ENCODE measurements at places on chromosomes 5 and 9. TPM values are rescaled to one million over a fixed set of nuclear protein-coding genes. Genes with fewer than 3 reads are reported as not detected.
A peak's percentile ranks its signal among the peaks of the same experiment; 100 is the strongest.

ORM2 gene
- 0.56 TPM for total RNA-seq

GRCh38 chr9:129023908-129024233 lies 4.3 kb downstream of the SH3GLB2 start:
- no peak for DNase-seq

DNA sequence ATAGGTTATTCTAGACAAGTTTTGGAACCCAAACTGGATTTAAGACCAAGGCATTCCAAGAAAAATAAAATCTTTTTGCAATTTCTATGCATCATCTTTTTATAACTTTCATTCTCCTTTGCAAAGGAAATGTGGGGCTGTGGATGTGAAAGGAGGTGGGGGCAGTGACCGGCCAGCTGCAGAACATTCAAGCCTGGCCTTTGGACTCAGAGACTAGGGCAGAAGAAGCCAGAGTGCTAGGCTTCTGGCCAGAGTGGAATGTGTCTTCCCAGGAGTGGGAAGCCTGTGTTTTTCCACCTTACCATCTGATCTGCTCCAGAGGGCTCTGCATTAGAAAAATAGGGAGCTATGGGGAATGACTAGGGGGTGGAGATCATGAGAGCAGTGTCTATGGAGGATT lies 148.5 kb downstream of the C9orf152 start:
- DNase-seq: peak; percentile 42

RORB gene
- total RNA-seq: 1.5 TPM

NUTM2F gene
- 1.1 TPM for total RNA-seq

IFNA8 gene
- total RNA-seq: not detected

IL13 gene
- 25.0 TPM for total RNA-seq
